ENCODE measurements at places on chromosomes 1 and 21.

GRCh38 chr1:51624855-51625254 is 8.0 kb downstream of the OSBPL9 start:
- DNase-seq = no peak

DNA sequence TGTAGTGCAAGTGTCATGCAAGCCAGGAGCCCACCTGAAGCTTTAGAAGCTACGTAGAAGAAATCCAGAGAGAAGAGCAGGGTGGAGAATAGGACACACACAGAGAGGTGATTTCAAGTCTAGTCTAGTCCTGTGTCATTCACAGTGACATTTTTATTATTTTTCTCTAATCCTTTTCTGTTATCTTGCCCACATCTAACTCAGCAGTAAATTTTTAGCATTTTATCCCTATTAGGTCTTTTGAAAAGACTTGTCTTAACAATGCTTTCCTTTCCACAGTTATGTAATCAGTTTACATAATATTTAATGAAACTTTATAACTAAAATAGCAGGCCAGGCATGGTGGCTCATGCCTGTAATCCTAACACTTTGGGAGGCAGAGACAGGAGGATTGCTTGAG is 198.6 kb downstream of the ADGRL2 start:
- DNase-seq = no peak

GRCh38 chr21:42039911-42040351 is 29.8 kb upstream of the ZBTB21 start:
- DNase-seq = peak; percentile 73

DNA sequence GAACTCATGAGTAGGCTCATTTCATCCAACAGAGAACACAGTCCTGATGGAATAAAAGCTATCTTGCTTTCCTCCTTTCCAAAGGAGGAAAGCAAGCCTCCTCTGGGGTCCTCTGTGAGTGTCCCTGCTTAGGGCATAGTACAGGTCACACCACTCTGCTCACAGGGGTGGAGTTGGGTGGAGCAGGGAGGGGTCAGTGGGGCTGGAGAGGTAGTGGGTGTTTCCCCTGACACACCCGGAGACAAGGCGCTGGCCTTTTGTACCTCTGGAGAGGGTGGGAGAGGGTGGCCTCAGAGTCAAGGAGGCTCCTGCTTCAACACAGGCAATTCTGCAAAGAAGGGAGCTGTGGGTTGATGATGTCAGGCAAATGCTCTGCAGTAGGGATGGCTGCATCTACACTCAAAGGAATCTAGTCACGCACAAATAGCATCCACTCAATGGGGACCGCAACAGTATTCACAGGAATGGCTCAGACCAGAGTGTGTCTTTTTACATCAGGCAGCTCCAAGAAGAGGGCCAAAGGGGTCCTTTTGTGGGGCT is 58.6 kb upstream of the PLXNA2 start:
- no peak for DNase-seq

DNA sequence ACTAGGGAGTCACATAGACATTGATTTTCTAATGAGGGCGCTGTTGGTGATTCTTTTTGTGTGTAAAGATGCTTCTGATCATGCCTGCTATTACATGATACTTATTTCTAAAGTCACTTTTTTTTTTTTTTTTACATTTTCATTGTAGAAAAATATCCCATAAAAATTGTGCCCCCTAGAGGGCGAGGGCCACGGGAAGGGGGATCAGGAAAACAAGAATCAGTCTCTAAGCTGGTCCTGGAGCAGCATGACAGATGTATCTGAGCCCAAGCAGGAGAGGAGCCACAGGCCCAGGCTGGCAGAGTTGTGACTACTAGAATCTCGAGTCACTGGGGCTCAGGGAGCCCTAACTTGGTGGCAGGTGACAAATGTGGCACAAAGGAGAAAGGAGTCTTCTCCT is 28.1 kb downstream of the ZSCAN20 start:
- no peak for DNase-seq

All from fibroblast of the aortic adventitia (primary cell).